Hematopoietic multipotent progenitor cell treated with erythropoietin and hydrocortisone succinate and interleukin-3 and kit ligand, for 4 days (in vitro differentiated cells): ENCODE measurements at places on chromosomes 7 and 10.
A peak's percentile ranks its signal among the peaks of the same experiment; 100 is the strongest.

DNA sequence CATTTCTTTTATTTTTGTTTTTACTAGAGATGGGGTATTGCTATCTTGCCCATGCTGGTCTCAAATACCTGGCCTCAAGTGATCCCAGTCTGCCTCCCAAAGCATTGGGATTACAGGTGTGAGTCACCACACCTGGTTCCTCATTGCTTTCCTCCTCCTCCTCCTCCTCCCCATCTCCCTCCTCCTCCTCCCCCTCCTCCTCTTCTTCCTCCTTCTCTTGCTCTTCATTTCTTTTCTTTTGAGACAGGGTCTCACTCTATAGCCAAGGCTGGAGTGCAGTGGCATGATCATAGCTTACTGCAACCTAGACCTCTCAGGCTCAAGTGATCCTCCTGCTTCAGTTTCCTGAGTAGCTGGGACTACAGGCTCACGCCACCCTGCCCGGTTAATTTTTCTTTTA, 22.2 kb downstream of the LRRC20 start:
- DNase-seq, result no peak

- DNase-seq, result no peak
These were observed 111.8 kb upstream of the ZNF438 start for GRCh38 chr10:31143331-31143935.

DNA sequence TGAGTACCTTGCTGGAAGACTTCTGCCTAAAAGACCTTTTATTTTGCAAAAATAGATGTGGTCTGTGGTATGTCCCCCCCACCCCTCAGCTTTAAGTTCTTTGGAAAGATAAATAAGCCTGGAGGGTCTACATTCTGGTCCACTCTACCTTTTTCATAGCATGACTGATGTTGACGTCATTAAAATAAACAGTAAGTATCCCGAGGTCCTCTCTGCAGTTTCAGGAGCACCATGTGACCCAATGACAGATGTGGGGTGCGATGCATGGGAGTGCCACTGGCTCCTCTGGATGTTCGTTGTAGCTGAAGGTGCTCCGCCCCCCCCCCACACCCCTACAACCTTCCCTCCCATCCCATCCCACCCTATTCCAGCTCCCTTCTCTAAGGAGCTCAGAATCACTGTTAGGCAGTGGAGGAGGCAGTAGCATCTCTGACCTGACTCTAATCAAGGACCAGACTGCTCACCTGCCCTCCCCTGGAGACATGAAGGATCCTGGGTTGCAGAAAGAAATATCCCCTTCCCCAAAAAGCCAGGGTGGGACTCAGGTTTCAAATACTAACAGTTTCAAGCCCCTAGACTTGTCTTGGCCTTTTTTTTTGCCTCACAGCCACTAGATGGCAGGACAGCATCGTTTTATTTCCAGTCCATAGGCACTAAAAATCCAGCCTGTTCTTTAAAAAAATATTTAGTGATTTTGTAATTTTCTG, 25.1 kb downstream of the CASP7 start:
- DNase-seq, result peak; percentile 74

- peak; percentile 88 for DNase-seq
These were observed 34.0 kb downstream of the BRI3 start for GRCh38 chr7:98315318-98315993.

DNA sequence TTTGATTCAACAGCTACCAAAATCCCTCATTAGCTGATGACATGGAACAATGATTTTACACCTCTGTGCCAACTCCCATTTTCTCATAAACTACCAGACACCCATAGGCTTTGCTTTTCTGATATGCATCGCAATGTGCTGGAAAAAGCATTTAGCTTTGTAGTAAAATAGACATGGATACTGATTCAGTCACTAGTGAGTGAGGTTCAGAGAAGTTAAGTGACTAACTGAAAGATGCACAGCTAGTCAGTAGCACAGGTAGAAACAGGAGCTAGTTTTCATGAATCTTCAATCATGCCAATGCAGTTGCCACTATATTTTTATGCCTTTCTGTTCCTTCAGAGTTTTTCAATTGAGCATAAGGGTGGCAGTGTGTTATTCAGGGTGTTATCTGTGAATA, 38.7 kb downstream of the PRKG1 start:
- no peak for DNase-seq

- DNase-seq, result no peak
These were observed 27.9 kb downstream of the GNG11 start for GRCh38 chr7:93949423-93949822.

- no peak for DNase-seq
These were observed 126.6 kb downstream of the TRRAP start for GRCh38 chr7:99004781-99005500.

DNA sequence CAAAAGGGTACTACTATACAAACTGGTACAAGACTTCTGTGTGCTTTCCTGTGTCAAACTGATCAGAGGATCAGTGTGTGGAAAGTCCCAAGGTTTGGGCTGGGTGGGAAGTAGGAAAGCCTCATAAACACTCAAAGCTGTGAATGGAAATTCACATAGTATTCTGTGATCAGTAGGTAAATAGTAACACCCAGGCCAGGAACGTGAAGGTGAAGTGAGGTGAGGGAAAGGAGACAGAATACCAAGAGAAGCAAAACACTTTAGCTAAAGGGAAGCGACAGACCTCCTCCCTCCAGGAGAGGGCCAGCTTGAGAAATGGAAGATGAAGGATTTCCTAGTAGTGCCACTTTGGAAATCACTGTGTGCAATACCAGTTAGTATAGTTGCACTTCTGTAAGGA, 451.9 kb downstream of the KCNMA1 start:
- no peak for DNase-seq

- no peak for DNase-seq
These were observed 1000.9 kb downstream of the LRMDA start for GRCh38 chr10:76432016-76433012.

GRCh38 chr10:115854740-115855435, 418.1 kb downstream of the GFRA1 start:
- DNase-seq, result no peak

- no peak for DNase-seq
These were observed 142.6 kb downstream of the CREB5 start for GRCh38 chr7:28554802-28555471.

DNA sequence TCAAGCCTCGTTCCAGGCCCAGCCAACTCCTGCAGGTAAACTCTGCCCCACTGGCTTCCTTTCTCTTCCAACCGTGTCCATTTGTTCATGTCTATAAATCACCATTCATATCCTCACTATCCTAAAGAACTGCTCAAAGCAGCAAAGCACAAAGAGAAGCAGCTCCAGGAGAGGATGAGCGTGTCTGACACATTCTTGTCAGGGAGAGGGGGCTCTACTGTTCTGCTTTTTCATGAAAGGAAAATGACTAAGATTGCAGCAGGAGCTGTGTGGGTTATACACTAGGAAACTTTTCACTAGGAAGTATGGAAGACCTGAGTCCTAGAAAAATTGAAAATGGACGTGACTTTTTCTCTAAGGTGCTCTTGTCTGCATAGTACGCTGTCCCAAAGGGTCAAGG, 16.7 kb downstream of the AGFG2 start:
- no peak for DNase-seq

GRCh38 chr10:131168238-131168875, 143.2 kb downstream of the TCERG1L start:
- DNase-seq, result no peak

DNA sequence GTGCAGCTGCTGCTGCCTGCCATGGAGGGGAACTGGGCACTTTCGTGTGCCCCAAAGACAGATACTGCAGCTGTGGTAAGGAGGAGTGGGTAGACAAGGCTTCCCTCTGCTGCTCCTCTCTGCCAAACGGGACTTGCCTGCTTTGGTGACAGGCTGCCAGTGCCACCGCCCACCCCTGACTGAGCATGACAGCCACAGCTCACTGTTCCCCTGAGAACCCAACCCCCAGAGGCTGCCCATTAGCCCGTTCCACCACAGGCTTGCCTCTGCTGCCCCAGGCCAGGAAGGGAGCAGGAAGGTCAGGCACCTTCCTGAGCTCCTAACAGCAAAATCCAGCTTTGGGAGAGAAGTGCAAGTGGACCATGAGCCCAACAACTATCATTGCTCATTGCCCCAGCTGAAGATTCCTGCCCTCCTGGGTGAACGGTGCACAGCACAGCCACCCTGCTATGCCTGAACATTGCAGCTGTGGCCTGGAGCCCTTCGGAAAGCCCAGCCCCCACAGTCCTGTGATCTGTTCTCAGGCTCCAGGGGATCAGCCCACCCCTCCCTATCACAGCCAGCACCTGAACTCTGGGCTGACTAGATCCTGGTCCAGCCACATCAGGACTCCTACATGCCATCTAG, 58.7 kb upstream of the ANTXRL start:
- peak; percentile 60 for DNase-seq

DNA sequence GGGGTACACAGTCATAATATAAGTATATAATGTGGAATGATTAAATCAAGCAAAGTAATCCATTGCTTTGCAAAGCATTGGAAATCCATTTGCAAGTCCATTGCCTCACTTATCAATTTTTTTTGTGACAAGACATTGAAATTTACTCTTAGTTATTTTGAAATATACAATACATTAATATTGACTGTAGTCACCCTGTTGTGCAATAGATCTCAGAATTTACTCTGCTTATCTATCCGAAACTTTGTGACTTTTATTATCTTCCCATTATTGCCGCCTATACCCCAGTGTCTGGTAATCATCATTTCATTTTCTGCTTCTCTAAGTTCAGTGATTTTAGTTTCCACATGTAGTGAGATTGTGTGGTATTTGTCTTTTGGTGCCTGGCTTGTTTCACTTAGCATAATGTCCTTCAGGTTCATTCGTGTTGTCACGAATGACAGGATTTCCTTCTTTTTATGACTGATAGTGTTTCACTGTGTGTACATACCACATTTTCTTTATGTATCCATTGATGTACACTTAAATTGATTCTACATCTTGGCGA, 5.8 kb downstream of the MALRD1 start:
- no peak for DNase-seq

DNA sequence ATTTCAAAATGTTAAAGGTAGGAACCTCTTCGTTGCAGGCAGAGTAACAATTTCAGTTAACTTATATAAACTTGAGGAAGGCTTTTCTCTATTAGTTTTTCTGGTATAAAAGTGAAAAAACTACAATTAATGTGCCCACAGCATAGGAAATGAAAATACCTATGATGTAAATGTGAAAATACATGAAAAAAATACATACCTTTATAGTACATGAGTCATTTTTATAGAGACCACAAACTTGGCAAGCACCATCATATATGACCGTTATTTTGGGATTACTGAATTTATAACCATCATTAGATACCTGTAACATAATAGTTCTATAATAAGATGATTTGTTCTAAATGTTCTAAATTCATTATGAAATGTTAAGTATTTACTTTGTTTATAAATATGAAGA, 42.7 kb downstream of the VWDE start:
- DNase-seq, result no peak

GRCh38 chr10:603745-604144, 85.7 kb downstream of the DIP2C start:
- no peak for DNase-seq

- peak; percentile 33 for DNase-seq
These were observed 1.2 kb upstream of the LSM8 start for GRCh38 chr7:118182593-118183427.

DNA sequence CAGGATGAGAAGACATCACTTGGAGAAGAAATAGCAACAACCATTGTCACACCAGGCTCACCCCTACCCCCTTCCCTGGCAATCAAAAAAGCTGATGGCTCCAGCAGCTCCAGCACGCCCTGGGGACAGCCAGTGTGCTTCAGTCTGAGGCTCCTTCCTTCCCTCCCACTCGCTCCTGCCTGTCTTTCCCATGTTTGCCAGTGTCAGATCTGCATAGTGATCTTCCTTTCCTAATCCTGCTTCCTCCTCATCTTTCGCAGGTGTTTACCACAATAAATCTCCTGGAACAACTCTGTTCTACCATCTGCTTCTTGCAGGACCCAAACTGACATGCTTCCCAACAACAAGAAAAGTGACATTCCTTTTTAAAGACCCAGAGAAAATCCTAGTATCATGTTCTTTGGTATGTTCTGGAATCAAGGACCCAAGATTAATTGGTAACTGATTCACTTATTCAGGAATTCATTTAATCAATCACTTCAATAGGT, 57.1 kb downstream of the STEAP1B start:
- DNase-seq, result no peak

DNA sequence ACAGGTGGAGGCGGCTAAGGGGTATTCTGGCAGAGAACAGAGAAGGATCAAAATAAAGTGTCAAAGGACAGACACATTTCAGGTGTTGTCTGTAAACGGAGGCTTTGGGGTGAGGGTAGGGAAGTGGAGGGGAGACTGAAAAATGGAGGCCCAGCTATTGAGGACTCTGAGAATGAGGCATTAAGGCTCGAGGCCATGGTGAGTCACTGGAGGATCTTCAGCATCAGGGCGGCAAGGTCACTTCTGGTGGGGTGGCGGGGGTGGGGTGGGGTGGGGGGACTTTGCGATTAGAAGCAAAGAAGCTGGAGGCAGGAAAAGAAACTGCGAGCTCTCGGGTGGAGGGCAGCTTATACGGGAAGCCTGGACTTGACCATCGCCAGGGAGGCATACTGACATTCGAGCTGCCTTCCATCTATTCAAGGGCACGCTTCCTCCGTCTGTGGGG, 58.4 kb upstream of the PCGF5 start:
- peak; percentile 51 for DNase-seq

DNA sequence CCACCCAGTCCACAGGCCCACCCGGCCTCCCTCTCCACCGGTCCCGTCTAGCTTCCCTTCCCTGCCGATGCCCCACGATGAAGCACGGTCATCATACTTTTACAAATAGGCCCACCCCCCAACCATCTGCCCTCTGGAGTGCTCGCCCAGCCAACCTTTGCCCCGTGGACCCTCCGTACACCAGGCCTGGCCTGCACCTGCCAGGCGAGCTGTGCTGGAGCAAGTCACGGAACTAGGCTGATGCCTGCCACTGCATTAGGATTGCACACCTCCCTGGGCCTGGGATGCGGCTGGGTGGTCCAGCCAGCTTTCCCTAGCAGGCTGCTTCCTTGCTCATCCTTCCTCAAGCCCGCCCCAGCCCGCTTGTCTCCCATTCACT, 44.7 kb downstream of the PPIF start:
- no peak for DNase-seq

DNA sequence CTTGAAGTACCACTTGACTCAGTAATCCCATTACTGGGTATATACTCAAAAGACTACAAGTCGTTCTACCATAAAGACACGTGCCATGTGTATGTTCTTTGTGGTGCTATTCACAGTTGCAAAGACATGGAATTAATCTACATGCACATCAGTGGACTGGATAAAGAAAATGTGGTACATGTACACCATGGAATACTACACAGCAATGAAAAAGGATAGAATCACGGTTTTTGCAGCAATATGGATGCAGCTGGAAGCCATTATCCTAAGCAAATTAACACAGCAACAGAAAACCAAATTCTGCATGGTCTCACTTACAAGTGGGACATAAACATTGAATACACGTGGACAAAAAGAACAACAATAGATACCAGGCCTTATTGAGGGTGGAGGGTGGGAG, 583.4 kb upstream of the CELF2 start:
- DNase-seq, result no peak

GRCh38 chr10:97717627-97718026, 4.1 kb downstream of the MARVELD1 start:
- no peak for DNase-seq

GRCh38 chr7:121330053-121330833, 1.4 kb downstream of the WNT16 start:
- peak; percentile 5 for DNase-seq
